Activated CD4-positive, alpha-beta T cell treated with anti-CD3 and anti-CD28 coated beads, Interleukin-2, amount 10 ng/mL, durations not matched to agents 24 days and 14 days (primary cell): ENCODE measurements at places on chromosomes 4 and X.

- DNase-seq: no peak
These were observed 958.8 kb downstream of the PCDH18 start for GRCh38 chr4:136573460-136573859.

DNA sequence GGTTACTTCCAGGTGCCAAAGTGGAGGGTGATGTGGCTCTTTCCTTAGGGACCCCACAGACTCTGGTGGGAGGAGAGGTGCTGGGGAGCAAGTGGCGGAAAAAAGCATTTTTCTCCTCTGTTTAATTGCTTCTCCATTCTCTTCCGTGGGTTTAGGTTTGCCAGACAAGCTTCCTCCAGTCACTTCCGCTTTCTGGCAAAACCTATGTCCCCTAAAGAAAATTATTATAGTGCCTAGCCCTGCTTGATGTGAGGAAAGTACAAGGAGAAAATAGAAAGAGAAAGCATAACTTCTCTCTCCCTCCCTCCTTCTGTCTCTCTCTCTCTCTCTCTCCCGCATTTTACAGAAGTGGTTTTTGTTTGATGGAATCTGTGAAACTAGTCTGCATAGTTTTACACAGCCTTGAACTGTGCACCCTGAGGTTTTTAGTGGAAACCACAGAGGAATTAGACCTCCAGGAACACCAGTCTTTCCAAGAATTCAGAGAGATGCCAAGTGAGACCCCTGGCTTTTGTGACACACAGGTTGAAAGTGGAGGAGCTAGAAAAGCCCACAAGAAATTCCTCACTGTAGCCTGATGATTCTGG lies 231.1 kb upstream of the ANXA3 start:
- DNase-seq: peak; percentile 51

- DNase-seq: no peak
These were observed 170.4 kb upstream of the CASK start for GRCh38 chrX:42093756-42094155.

- no peak for DNase-seq
These were observed 124.7 kb upstream of the FAM9B start for GRCh38 chrX:9158611-9159010.

- DNase-seq: no peak
These were observed 116.8 kb upstream of the KIT start for GRCh38 chr4:54540931-54541330.

DNA sequence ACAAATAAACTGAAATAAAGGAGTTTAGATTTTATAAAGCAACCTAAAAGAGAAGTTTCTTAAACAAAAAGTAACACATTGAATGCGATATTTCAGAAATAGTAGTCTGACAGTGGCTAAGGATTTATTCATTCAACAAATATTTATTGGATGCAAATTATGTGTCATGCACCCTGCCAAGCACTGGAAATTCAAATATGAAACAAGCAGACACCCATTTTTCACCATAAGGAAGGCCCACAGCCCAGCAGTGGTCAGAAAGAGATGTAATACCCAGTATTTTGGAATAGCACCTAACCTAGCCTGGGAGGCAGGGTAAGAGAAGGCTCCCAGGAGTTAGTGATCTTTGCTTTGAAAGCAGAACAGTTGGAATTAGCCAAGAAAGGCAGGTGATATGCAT lies 855.1 kb upstream of the TENM3 start:
- DNase-seq: no peak

DNA sequence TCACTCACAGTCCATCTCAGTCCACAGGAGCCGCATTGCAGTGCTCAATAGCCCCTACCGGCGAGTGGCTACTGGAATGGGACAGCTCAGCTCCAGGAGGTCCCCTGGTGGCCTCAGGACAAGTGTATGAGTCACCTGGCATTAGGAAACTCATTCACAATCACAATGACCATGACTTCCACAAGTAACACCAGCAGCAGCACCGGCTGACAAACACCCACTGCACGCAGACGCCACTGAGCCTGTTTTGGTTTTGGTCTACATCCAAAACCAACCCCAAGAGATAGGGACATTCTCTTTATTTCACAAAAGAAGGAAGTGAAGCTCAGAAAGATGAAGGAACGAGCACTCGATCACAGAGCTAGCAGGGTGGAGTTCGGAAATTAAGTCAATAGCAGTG lies 8.1 kb downstream of the JAKMIP1 start:
- no peak for DNase-seq

DNA sequence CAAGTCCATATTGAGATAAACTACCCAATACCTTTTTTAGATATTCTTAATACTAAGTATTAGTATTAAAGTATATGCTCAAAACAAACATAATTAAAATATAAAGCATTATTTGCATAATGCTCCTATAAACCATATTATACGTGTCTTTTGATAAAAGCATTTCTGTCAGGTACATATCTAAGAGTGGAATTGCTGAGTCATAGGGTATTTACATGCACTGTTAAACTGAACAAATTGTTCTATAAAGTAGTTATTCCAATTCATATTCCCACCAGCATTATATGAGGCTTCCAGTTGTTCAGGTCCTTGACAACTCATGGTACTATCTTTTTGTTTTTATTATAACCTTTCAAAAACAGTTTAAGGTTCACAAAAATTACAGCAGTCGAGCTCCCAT lies 114.2 kb downstream of the FGF16 start:
- no peak for DNase-seq

DNA sequence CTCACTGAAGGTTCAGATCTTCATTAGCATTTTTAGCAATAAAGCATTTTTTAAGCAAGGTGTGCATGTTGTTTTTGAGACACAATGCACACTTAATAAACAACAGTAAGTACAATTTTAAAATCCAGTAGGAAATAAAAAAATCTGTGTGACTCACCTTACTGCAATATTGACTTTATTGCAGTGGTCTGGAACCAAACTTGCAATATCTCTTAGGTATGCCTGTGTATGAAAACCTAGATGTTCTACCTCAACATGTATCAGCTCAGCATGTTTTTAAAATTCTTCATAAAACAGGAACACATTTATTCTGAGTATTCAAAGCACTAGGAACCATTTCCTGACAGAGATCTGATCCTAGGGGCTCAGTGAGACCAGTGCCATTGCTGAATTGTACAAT lies 26.7 kb downstream of the NR0B1 start:
- DNase-seq: no peak

DNA sequence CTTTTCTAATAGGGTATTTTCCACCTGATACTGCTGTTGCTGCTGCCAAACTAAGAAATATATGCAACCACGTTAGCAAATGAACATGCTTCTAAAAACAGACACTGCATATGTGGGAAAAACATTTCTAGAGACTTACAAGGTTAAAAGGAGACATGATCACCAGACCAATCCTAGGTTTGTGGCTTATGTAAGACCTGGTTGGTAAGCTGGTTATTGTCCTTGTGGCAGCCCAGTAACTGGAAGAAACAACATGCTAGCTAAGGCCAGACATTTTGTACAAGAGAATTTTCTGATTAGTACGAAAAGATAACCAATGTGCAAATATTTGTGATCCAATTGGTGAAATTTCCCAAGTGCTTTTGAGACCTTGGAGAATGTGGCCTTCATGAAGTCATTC lies 112.0 kb downstream of the AFF2 start:
- DNase-seq: no peak

DNA sequence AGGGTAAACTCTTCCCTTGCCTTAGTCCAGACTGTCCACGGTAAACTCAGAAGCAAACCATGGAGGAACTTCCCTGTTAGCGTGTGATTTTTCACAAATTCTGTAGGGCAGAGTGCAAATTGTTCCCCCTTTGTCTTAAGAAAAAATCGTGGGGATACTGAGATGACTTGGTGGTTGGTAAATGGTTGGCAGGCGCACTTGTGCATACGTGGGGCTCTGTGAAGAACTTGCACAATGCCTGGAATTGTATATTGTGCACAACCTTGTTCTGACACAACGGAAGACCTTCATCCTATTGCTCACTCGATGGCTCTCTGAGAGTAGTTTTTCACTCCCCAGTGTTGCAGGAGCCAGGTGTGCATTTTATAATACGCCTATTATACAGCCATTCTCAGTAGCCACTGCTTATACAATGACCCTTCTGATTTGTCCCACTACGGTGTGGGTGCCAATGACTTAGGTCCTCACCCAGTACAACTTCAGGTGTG lies 150.0 kb downstream of the SPRY1 start:
- DNase-seq: no peak

DNA sequence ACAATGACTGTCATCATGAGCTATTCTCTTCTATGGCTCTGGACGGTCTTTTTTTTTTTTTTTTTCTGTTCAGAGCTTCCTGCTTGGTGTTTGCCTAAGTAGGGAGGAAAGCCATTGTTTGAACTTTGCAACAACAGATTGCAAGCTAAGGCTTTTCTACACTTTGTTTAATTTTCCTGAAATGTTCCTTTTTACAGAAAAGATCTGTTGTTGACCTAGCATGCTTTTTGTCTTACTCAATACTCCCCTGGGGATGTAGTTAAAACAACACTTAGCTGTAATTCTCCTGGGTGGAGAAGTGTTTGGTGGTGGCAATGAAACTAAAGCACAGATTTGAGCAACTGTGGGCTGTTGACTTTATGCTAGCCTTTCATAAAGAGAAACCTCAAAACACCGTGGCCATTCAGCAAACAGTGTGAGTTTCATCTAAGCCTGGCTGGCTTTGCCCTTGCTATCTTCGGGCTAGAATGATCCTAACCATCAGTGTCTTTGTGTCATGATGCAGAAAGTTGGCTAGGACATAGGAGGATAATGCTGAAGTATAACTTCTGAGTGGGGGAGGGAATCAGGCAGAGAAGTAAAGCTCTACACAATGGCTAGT lies 110.5 kb downstream of the ANXA3 start:
- peak; percentile 66 for DNase-seq

DNA sequence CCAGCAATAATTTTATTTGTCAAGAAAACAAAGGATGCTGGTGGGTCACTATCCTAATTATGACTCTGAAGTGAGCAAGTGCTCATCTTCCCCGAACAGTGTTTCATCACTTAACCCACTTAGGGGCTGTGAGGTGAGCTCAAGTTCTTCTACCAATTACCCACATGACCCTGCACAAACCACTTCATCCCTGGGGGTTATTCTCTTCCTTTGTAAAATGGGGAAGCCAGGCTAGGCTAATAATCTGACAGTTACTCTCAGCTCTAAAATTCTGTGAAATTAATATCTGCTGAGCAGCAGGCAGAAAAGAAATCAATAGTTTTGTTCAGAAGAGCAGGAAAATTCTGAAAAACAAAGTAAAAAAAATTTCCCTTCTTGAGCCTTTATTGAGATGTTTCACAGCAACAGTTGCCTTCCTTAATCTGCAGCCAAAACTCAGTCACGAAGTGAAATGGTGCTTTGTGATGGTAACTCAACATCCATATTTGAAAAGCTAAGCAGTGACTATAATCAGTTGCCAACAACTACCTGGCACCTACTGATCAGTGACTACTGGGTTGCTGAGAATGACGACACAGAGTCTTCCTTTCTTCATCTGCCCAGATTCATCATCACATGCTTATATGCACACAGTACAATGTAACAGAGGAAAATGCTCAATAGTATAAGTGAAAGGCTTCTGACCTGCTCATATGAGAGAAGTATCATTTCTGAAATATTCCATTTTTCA lies 24.1 kb downstream of the ATP8A1 start:
- no peak for DNase-seq

DNA sequence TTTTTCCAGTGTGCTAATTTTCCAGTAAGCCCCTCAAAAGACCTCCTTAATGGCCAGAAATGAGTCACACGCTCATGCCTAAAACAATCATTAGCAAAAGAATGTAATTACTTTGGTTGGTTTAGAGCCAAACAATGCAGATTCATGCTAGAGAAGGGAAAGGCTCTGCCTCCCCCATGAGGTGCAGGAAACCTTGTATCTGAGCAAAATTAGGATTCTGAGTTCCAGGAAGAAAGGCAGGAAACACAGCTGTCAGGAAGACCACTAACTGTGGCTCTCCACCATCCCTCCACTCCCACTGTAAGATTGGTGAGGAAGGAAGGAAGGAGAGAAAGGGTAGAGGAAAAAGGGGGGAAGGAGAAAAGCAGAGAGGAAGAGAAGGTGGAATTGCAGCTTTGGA lies 104.9 kb upstream of the DHX15 start:
- no peak for DNase-seq

- DNase-seq: no peak
These were observed 2.8 kb upstream of the MAMLD1 start for GRCh38 chrX:150360331-150360730.

GRCh38 chr4:13193662-13194061 lies 290.5 kb downstream of the RAB28 start:
- DNase-seq: no peak

GRCh38 chrX:50818986-50819385 lies 5.0 kb upstream of the SHROOM4 start:
- no peak for DNase-seq

- no peak for DNase-seq
These were observed 273.8 kb downstream of the GASK1B start for GRCh38 chr4:157898836-157899605.

GRCh38 chr4:27836523-27836922 lies 975.9 kb downstream of the STIM2 start:
- no peak for DNase-seq

DNA sequence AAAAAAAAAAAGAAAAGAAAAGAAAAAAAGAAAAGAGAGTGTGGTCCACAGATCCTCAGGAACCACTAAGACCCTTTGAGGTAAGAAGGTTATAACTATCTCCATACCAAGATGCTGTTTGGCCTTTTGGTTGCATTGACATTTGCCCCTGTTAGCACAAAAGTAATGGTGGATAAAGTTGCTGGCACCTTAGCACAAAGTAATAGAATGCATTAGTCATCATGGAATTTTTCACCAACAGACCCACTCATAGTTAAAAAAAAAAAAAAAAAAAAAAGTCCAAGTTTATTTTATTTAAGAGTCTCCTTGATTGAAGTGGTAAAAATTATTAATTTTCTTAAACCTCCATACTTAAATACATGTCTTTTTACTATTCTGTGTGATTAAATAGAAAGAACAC lies 78.4 kb upstream of the RBPJ start:
- DNase-seq: no peak

DNA sequence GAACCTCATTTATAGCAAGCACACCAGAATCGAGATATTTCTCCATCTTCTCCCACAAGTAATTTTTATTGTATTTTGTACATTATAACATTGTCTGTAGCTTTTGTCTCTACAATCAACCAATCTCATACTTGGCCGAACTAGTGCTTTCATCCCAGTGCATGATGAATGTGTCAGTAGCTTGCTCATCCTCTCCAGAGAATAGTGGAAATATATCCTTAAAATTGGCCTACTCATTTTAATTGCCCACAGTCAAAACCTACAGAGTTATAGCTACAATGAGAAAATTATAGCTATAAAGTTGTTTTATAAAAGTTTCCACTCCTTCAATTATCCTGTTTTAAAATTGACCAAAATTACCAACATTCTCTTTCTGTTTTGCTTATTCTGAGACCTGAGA lies 103.8 kb downstream of the MAPK10 start:
- DNase-seq: no peak

DNA sequence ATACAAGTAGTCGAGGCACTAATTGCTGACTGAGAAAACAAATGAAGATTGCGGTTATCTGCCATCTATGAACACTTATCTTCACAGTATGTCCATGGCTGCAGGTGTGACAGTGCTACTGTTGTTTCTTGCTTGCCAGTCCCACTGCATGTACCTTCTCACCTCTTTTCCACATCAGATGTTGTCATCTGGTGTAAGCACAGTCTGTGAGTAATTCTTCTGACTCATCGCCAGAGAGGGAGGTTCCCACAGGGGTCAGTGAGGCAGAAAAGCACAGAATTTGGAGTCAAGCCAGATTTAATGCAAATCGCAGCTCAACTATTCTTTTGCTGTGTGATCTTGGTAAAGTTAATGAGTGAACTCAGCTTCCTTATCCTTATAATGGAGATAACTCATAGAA lies 144.4 kb downstream of the GLRA2 start:
- DNase-seq: no peak
